ENCODE measurements at places on chromosomes 11 and 22.

GRCh38 chr11:79160791-79161403, 279.9 kb downstream of the TENM4 start:
- no peak for DNase-seq

GRCh38 chr11:104124979-104125378, 39.0 kb downstream of the PDGFD start:
- DNase-seq = no peak

DNA sequence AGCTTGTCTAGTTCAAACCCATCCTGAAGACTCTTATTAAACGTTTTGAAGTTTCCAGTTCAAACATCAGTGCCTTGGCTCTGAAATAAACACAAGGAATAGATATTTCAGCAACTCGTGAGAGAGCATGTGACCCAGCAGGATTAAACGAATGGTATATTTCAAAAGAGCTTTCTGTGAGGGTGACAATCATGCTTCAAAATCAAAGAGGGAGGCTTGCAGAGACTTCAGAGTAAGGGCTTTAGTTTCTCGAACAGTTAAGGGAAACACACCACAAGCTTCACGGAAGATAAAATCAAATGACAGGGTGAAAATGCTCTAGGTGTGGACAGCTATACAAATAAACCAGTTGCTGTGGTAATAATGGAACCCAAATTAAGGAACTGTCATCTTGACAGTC, 1.4 kb downstream of the HPS4 start:
- DNase-seq = no peak

DNA sequence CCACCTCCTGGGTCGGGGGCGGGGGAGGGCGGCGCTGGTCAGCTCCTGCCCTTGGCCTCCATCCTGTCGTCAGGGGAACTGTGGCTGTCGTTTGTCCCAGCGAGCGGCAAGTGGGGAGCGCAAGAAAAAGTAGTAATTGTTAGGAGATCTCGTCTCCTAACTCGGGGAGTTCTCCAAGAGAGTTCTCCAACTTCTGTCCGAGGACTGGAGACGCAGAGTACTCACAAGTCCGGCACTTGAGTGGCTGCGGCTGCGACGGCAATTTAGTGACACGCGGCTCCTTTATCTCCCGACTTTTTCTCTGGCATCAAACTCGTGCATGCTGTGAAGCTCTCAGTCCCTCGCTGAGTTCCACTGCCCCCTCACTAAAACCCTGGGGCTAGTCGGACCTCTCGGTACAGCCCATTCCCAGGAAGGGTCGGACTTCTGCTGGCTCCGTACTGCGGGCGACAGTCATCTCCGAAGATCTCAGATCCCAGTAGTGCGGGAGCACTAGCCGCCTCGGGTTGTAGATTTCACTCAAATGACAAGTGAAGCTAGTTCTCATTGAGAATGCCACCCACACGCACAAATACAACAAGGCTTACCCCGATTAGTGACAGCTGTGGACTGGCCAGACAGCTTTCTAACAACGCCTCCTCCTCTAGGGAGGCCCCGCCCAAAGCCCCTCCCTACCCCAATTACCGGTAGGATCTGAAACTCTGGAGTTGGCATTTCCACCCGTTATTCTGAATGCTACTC, at the start of gene PGR:
PGR (minus strand) TSS at position 611 of the 741 bp plus-strand sequence. CDS start 743 bp downstream, outside the sequence.
- no peak for DNase-seq

GRCh38 chr11:132549561-132549960, 982.7 kb downstream of the OPCML start:
- no peak for DNase-seq

GRCh38 chr22:20456064-20456721, 18.6 kb upstream of the SCARF2 start:
- DNase-seq = no peak

- no peak for DNase-seq
Measured at GRCh38 chr11:79617561-79617960, 176.7 kb upstream of the TENM4 start.

- no peak for DNase-seq
Measured at GRCh38 chr11:118533769-118534729, 3.1 kb downstream of the TMEM25 start.

GRCh38 chr11:69605737-69606526, 35.0 kb upstream of the CCND1 start:
- no peak for DNase-seq

GRCh38 chr22:26650722-26651421, 6.5 kb upstream of the MIAT start:
- no peak for DNase-seq
